Stimulated activated CD4-positive, alpha-beta T cell treated with anti-CD3 and anti-CD28 coated beads, TNF-alpha, amount 100 ng/mL, for 48 hours (primary cell): ENCODE measurements at places on chromosomes 6 and 20.

- no peak for DNase-seq
Measured at GRCh38 chr20:22584522-22584921, at the start of gene FOXA2. FOXA2 (minus strand) TSS chr20:22584572; CDS start chr20:22584278, 294 bp downstream.

- DNase-seq: no peak
Measured at GRCh38 chr6:2072453-2072852, 173.0 kb downstream of the GMDS start.

GRCh38 chr6:29925727-29926412, 16.5 kb upstream of the HLA-A start:
- no peak for DNase-seq

- DNase-seq: no peak
Measured at GRCh38 chr6:166448432-166448831, 65.7 kb upstream of the MPC1 start.

DNA sequence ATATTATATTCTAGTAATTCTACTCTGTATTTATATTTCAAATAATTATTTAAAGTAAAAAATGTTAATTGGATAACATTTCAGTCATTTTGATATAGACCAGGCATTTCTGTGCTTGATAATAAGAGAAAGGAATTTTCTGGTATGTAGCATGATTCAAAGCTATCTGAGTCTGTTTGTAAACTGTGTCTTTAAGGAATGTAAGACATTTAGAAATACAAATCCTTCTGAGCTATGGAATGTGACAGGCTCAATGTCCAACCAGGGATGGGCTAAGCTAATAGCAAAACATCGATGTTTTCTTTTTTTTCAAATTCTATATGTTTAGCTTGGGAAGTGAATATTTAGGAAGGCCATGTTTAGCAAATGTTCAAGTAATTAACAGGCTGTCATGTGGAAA, 41.5 kb upstream of the FAM83B start:
- no peak for DNase-seq

- DNase-seq: no peak
Measured at GRCh38 chr6:69128411-69128810, 493.3 kb downstream of the ADGRB3 start.

GRCh38 chr6:105151644-105152043, 28.2 kb downstream of the POPDC3 start:
- DNase-seq: no peak

- no peak for DNase-seq
Measured at GRCh38 chr6:149134511-149134933, 183.0 kb upstream of the TAB2 start.
